SK-MEL-5 (cell line): ENCODE measurements at places on chromosomes 4 and X. TPM values are rescaled to one million over a fixed set of nuclear protein-coding genes. Genes with fewer than 3 reads are reported as not detected.

DNA sequence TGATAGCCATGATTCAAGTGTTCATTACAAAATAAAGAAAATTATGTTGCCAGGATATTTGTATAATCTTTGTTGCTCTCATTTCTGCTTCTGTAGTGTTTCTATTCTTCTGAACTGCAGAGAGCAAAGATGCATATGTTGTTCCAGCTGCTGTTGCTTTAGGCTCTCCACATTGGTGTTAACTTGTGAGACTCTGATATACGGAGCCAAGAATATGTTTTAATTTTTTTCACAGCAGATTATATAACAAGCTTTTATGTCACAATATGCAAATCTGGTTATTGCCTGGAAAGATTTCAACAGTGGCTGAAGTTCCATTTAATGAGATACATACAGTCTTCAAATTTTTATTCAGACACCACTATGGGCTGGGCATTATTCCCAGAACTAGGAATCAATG is 655.0 kb downstream of the GRXCR1 start:
- DNase-seq = no peak

Gene CYSLTR1
- not detected in 2 replicates for total RNA-seq

Gene BMPR1B
- total RNA-seq = 9.5 and 10.1 TPM in 2 replicates

Gene PALLD
- total RNA-seq = 20.9 and 22.4 TPM in 2 replicates

Gene XAGE3
- total RNA-seq = not detected in 2 replicates
